Activated CD4-positive, alpha-beta memory T cell treated with anti-CD3 and anti-CD28 coated beads, Interleukin-2, amount 10 ng/mL, durations not matched to agents 7 days and 5 days (primary cell): ENCODE measurements at places on chromosomes 6 and 20. TPM values are rescaled to one million over a fixed set of nuclear protein-coding genes. Genes with fewer than 3 reads are reported as not detected.

The SOX4 gene
- 0.20 TPM for total RNA-seq

The BNIP5 gene
- total RNA-seq: not detected

The TSHZ2 gene
- total RNA-seq: 5.4 TPM

The RGL2 gene
- 45.1 TPM for total RNA-seq

The RSPO3 gene
- total RNA-seq: not detected

The KCNG1 gene
- total RNA-seq: 0.30 TPM

The EPPIN gene
- not detected for total RNA-seq

DNA sequence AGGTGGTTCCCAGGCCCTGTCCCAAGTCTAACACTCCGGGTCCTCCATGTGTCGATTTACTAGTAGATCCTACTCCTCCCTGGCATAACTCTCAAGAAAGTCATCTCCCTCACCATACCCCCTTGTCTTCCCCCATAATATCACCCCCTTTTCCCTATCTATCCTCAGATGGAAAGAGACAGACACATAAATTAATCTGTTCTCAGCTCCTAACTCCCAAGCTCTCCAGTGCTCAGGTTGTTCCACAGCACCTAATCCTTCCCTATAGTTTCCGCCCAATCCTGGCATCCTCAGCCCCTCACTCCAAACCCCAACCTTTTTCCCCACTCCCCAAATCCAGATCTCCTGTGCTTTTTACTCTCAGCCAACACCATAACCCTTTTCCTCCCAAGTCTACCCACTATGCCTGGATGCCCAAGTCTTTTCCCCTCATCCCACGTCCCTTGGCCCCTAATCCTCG, 808 bp downstream of the ILRUN start:
- no peaks in the 10 kb centered on the region for H3K27me3 ChIP-seq
- H3K4me1 ChIP-seq: peaks cover 48% of the 10 kb centered on the region
- H3K4me3 ChIP-seq: peak overlapping the region; percentile 88
- H3K36me3 ChIP-seq: peaks cover 24% of the 10 kb centered on the region
- H3K27ac ChIP-seq: peak overlapping the region; percentile 69

GRCh38 chr6:72579865-72580264, 42.0 kb upstream of the KCNQ5 start:
- peaks cover 5% of the 10 kb centered on the region for H3K27me3 ChIP-seq
- no peak overlapping the region for H3K27ac ChIP-seq

- no peak overlapping the region for H3K27ac ChIP-seq
- H3K27me3 ChIP-seq: peaks cover 12% of the 10 kb centered on the region
- peaks cover 13% of the 10 kb centered on the region for H3K4me1 ChIP-seq
- peak; percentile 15 for DNase-seq
- no peaks in the 10 kb centered on the region for H3K36me3 ChIP-seq
Observed at GRCh38 chr6:170082531-170083187, 208.2 kb downstream of the DLL1 start.

GRCh38 chr6:146965110-146965689, 239.0 kb upstream of the STXBP5 start:
- H3K27ac ChIP-seq: no peak overlapping the region
- H3K4me1 ChIP-seq: no peaks in the 10 kb centered on the region
- no peaks in the 10 kb centered on the region for H3K27me3 ChIP-seq
- no peak overlapping the region for H3K4me3 ChIP-seq

DNA sequence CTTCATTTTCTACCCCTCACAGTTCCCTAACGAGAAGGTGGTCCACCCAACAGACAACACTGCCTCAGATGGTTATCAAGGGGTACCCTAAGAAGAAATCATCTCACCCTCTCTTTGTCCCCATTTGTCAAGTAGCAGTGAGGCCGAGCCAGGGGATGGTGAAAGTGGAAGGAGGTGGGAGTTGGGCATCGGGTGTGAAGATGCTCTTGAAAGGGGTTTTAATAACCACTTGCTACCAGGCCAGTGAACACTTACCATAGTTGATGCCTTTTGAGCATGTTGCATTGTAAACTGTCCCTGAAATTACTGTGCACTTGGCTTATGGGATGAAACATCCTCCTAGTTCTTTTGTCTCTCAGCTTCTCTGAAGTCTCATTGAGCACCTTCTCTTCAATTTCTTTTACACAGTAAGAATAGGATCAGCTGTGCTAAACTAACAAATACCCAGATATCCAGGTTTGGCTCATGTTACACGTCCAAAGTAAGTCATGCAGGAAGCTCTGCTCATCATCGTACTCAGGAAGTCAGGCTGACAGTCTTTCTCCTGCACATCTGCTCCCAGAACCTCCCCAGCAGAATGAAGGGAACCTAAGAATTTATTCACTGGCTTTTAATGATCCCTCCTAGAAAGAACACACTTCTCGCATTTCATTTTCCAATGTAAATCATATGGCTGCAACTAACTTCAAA, 13.3 kb downstream of the HLA-DPB1 start:
- H3K27ac ChIP-seq: no peak overlapping the region
- H3K4me3 ChIP-seq: no peak overlapping the region
- DNase-seq: no peak
- peaks cover 17% of the 10 kb centered on the region for H3K36me3 ChIP-seq

GRCh38 chr20:16311756-16312155, 261.5 kb downstream of the KIF16B start:
- no peak overlapping the region for H3K27ac ChIP-seq
- H3K4me1 ChIP-seq: no peaks in the 10 kb centered on the region
- DNase-seq: no peak
- peaks cover 4% of the 10 kb centered on the region for H3K36me3 ChIP-seq
- H3K27me3 ChIP-seq: no peaks in the 10 kb centered on the region

GRCh38 chr20:14478126-14478525, 140.7 kb upstream of the FLRT3 start:
- H3K4me3 ChIP-seq: no peak overlapping the region
- H3K36me3 ChIP-seq: no peaks in the 10 kb centered on the region
- no peaks in the 10 kb centered on the region for H3K4me1 ChIP-seq
- no peaks in the 10 kb centered on the region for H3K27me3 ChIP-seq

- DNase-seq: no peak
- H3K36me3 ChIP-seq: no peaks in the 10 kb centered on the region
- H3K27me3 ChIP-seq: no peaks in the 10 kb centered on the region
- H3K27ac ChIP-seq: no peak overlapping the region
- no peak overlapping the region for H3K4me3 ChIP-seq
Observed at GRCh38 chr20:11686820-11687543, 230.7 kb upstream of the BTBD3 start.

- no peaks in the 10 kb centered on the region for H3K27me3 ChIP-seq
- DNase-seq: no peak
- peaks cover 5% of the 10 kb centered on the region for H3K36me3 ChIP-seq
- H3K4me1 ChIP-seq: peaks cover 1% of the 10 kb centered on the region
- no peak overlapping the region for H3K4me3 ChIP-seq
Observed at GRCh38 chr20:62192635-62193034, 9.8 kb downstream of the MTG2 start.

DNA sequence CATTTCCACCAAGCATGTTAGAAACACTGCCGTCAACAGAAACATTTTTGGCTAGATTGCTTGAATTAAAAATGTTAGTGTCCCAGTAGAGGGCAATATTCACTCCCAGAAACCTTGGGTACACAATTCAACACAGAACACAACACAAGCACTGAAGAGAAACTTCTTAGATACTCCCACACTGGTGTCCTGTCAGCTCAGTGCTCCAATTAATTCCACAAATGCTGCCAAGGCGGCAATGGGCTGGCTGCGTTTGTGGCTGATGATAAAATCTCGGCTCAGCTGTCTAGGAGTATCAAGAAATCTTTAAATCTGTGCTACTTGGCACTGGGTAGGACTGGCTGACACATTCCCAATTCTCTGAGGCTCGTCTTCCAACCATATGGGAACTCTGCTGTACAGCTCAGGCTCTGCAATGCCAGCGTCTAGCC, 39.3 kb downstream of the BEND3 start:
- H3K4me1 ChIP-seq: no peaks in the 10 kb centered on the region
- no peak overlapping the region for H3K4me3 ChIP-seq
- H3K27me3 ChIP-seq: no peaks in the 10 kb centered on the region
- H3K27ac ChIP-seq: no peak overlapping the region
- H3K36me3 ChIP-seq: no peaks in the 10 kb centered on the region
- no peak for DNase-seq

DNA sequence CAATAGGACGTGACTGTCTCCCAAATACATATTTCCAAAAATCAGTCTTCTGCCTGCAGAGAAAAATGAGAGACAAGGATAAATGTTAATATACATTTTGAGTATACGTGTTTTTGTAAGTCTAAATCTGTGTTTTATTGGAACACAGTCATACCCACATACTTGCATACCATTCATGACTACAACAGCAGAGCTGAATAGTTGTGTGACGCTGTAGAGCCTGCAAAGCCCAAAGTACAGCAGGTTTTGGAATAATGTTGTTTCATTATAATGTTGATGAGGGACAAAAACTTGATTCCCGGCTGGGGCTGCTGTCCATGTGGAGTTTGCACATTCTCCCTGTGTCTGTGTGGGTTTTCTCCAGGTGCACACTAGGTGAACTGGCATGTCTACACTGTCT, 23.8 kb upstream of the FBXO9 start:
- peaks cover 23% of the 10 kb centered on the region for H3K36me3 ChIP-seq
- no peaks in the 10 kb centered on the region for H3K27me3 ChIP-seq
- DNase-seq: no peak
- peaks cover 7% of the 10 kb centered on the region for H3K4me1 ChIP-seq
- H3K27ac ChIP-seq: no peak overlapping the region
- H3K4me3 ChIP-seq: no peak overlapping the region

DNA sequence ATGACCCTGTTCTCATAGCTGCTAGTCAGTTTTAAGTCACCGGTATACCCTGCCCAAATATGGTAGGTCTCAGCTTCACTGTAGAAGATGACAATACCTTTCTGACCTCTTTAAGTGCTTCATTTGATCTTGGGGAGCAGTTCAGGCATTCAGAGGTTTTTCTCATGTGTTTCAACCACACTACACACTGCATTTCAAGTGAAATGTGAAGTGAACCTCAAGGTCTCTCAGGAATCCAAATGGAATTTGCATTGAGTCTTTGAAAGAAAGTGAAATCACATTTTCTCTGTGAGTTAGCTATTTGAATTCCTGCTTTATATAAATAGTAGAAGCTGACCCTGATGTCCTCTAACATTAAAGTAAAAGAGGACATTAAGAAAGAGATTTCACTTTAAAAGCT, 461.6 kb downstream of the ADGRB3 start:
- no peaks in the 10 kb centered on the region for H3K36me3 ChIP-seq
- H3K27ac ChIP-seq: no peak overlapping the region
- H3K4me3 ChIP-seq: no peak overlapping the region
- H3K27me3 ChIP-seq: no peaks in the 10 kb centered on the region
- H3K4me1 ChIP-seq: no peaks in the 10 kb centered on the region

- no peak for DNase-seq
- H3K36me3 ChIP-seq: no peaks in the 10 kb centered on the region
- no peaks in the 10 kb centered on the region for H3K4me1 ChIP-seq
- no peak overlapping the region for H3K27ac ChIP-seq
- no peaks in the 10 kb centered on the region for H3K27me3 ChIP-seq
Observed at GRCh38 chr6:162219266-162219665, 508.3 kb downstream of the PRKN start.

DNA sequence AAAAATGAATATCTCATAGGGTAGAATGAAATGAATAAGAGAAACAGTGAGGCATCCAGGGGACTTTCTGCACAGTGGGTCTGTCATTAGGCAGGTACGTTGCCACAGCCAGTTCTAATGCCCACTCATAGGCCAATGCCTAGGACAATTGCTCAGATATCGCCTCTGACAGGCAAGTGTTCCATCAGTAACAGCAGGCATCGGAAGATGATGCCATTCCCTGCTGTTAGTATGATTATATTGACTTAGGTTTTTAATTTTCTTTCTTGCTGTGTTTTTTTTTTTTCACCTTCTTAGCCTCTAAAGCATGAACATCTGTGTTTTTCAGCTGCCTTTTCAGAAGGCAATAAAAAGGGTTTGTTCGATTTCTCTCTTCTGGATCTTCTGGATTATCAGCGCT, 90.7 kb downstream of the PRL start:
- H3K4me1 ChIP-seq: no peaks in the 10 kb centered on the region
- no peak for DNase-seq
- H3K27ac ChIP-seq: no peak overlapping the region
- H3K4me3 ChIP-seq: no peak overlapping the region

GRCh38 chr20:21615617-21616080, 89.8 kb upstream of the PAX1 start:
- no peaks in the 10 kb centered on the region for H3K36me3 ChIP-seq
- H3K27ac ChIP-seq: no peak overlapping the region
- H3K4me3 ChIP-seq: no peak overlapping the region
- peaks cover 4% of the 10 kb centered on the region for H3K4me1 ChIP-seq
- DNase-seq: peak; percentile 50

DNA sequence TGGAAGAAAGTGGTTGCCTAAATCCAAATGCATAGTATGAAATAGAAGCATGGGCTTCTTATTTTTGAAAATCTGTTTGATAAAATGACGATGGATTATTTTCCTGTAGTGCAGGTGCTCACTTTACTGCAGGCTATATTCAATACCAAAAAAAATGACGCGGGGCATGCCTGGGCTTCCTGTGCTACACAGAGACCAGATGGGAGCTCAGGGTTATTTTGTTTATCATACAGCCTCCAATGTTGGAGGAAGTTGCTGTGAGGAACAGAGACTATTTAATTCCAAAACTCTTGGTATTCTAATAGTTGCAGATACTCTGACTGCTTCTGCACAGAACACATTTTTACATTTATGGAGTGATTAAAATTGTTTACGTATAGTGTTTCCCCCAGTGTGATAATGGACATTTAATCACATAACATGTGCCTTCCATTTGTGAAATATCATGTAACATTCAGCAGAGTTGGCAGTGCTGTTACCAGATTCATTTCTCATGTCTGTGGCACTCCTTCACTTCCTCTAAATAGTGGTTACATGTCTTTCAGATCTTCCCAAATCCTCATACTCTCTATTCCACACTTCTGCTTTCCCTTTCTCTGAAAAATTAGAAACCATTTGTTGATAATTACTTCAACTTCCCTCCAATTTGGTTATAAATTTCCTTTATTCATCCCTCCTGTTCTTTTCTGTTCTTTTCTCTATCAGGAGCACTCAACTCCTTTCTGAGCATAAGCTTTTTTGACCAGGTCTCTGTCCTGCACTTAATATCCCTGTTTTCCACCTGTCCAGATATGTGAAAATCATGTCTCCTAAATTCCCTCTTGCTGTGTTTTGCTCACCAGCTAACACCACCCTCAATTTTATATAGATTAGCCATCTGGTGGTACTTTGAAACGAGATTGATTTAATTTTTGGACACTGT, 121.6 kb downstream of the ADGRB3 start:
- no peaks in the 10 kb centered on the region for H3K36me3 ChIP-seq
- no peak overlapping the region for H3K27ac ChIP-seq
- DNase-seq: no peak
- H3K4me1 ChIP-seq: no peaks in the 10 kb centered on the region

DNA sequence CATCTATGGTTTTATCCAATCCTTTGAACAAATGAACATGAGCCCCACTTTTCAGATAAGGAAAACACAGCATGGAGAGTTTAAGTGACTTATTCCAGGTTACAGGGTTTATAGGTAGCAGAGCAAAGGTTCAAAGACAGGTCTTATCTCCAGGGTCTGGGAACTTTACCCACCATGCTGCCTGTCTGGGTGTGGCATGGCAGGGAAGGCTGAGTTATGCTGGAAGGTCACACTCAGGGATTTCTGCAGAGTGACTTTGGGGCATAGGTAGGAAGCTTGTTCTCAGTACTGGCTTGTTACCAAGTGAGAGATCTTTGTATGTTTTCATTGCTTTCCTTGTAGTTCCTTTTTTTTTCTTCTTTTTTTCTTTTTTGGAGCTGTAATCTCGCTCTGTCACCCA, 1.8 kb downstream of the ZNF831 start:
- peaks cover 28% of the 10 kb centered on the region for H3K36me3 ChIP-seq
- H3K4me3 ChIP-seq: peak overlapping the region; percentile 88
- H3K27me3 ChIP-seq: no peaks in the 10 kb centered on the region
- no peak for DNase-seq
- peaks cover 78% of the 10 kb centered on the region for H3K4me1 ChIP-seq
